Urinary bladder (tissue), 4 donors: ENCODE measurements at places on chromosomes 1 and 21. TPM values are rescaled to one million over a fixed set of nuclear protein-coding genes. Genes with fewer than 3 reads are reported as not detected.

The C1orf226 gene
- total RNA-seq, result 1.4 TPM

The COL24A1 gene
- 13.7 TPM for total RNA-seq

The RGS13 gene
- 3.4 TPM for total RNA-seq

The ZNF496 gene
- total RNA-seq, result 17.2 TPM

The ZNF281 gene
- 28.0 TPM for total RNA-seq

GRCh38 chr1:86557739-86558138 is 10.9 kb downstream of the CLCA4 start:
- DNase-seq, result no peak

DNA sequence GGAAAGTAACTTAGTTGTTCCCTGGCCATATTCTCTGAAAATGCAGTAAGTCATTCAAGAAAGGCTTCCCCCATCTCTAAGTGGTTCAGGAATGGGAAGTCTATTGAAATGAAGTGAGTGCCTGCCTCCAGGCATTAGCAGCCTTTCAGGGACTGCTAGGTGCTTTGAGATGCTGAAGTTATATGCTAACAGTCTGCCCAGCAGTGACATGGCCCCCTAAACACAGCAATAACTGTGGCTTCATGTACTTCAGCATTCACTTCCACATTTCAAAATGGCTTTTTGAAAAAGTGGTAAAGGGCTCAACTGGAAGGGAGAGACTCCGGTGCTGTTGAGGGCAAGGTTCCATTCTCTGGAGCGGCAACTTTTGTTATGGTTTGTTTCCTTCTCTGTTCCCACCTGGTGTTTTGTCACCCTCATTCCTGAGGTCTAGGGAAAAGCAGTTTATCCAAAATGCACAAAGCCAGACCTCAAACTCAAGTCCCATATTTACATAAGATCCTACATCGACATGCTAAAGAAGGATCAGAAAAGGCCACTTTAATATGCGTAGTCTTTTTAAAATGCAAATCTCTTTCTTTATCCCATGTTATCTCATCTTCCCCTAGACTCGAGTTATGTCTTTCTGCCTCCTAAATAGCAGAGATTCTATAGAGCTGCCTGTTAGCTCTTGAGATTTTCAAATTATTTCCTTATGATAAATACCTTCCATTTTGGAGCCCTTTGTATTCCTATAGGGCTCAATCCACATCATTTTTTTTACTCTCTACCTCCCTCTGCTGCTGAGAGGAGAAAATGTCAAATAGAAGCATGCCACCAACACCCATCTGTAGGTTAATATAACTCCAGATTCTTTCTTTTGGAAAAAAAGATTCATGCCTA is 34.2 kb upstream of the LRRC8C start:
- DNase-seq, result no peak

DNA sequence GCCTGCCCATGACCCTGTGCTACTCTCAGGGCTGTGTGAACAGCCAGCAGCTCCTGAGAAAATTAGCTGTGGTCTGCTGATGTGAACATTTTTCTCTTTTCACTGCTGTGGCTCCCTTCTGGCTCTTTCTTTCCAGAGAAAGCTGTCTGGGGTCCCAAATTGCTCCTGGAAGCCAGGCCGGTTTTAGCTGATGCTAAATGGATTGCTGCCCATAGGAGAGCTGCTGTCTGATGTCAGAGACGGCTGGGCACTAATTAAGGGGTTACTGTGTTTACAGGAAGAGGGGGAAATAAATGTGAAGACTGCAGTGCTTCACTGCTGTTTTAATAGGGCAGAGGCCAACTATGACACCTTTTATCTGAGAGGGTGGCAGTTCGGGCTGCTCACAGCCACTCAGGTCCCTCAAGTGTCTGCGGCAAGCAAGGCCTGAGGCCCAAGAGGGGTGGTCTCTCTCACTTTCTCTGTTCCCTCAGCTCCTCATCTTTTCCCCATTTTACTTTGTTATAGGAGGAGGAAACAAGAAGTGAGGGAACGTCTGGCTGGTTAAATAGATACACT is 106.0 kb upstream of the GNG12 start:
- no peak for DNase-seq

DNA sequence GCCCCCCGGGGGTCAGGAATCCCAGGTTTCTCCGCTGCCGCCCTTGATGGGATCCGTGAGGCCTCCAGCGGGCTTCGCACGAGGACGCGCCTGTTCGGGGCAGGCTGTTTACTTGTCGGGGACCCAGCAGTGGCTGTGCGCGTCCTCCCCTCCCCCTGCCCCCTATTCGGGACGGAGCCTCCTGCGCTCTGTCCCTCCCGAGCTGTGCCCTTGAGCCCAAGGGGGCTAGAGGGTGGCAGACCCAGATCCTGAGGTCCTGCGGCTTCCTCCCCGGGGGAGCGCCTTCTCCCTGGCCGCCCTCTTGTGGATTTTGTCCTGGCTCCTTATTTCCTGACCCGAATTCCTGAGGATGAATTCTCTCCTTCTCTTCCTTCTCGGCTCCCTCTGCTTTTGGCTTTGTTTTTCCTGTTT is 38.4 kb downstream of the PIK3CD start:
- DNase-seq, result no peak

- DNase-seq, result no peak
Measured at GRCh38 chr1:107979926-107980325, 14.9 kb upstream of the VAV3 start.

DNA sequence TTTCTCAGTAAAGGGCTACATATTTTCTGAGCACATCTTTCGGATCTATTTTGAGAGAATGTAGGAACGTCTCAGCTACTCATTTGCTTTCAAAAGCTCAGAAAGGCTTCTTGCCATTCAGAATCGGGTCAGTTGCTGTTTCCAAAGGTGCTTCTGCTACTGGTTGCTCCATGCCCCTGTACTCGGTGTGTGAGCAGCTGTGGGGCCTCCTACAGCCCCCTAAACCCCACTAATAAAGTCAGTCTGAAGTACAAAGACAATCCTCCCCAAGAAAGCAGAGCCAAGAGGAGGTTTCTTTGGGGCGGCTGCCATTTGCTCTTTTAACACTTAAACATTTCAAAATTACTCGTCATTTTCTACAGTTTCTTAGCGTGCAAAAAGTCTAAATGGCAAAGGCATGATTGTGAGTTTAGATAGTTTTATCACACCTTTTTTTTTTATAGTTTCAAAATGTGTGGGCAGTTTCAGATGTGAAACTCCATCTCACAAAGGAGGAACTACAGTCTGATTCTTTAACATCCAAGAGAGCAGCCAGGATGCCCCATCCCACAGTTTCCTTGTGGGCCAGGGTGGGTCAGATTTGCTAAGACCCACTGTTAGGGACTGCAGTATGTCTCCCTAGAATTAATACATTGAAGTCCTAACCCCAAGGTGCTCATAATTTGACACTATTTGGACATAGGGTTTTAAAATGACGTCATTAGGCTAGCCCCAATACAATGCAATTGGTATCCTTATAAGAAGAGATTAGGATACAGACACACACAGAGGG is 4.1 kb downstream of the RUNX1 start:
- DNase-seq, result no peak

DNA sequence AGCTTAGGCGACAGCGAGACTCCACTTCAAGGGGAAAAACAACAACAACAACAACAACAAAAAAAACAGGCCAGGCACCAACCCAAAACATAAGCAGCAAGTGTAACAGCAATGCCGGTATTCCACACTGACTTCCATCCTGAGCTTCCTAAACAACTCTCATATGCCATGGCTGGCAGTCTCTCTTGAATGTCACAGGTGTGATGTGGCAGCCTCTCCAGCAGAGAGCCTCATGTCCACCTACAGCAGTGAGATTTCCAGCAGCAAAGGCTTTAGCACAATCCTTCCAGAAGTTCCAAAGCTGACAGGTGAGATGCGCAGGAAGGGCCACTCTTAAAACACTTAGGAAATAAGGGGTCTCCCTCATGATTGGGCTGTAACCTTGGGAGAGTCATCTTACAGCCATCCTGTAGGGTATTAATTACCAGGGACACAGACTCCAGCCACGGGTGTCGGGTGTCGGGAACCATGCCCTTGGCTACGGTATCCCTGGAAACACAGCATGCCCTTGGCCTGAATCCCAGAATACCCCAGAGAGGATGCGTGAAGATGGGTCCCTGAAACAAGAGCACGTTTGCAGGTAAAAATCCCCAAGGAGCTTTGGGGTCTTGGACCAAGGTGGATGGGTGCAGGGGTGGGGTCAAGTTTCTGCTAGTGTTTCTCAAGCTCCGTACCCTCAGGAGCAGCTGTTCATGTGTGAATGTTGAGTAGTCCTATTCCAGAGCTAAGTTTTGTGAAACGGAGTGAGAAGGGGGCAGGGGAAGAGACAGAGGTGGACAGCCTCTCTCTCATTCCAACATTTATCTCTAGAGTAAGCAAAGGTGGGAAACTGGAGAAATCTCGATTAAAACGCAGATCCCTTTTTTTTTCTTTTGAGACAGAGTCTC is 31.4 kb downstream of the CLSTN1 start:
- DNase-seq, result no peak

- DNase-seq, result no peak
Measured at GRCh38 chr21:35648512-35648911, 411.8 kb downstream of the SETD4 start.

DNA sequence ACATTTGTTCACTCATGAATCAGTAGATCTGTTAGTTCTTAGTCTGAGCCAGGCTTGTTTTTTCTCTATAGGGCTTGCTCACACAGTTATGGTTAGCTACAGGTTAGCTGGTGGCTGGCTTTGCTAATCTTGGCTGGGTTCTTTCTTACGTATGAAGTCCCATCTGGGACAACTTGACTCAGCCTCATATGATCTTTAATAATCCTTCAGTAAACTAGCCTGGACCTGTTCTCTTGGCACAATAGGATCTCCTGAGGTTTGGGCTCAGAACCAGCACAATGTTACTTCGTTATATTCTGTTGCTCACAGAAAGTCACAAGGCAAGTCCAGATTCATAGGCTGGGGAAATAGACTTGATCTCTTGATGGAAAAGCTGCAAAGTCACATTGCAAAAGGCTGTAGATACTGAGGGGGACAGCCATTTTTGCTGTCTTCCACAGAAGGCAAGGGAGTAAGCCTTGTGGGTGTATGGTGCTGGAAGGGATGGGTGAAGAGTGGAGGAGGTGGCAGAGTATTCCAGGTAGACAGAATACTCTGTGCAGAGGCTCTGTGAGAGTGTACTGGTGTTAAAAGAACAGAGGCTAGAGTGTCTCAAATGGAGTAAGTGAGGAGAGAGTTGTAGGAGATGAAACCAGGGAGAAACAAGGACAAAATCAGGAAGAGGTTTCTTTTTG is 24.4 kb downstream of the EFCAB7 start:
- DNase-seq, result no peak

GRCh38 chr1:32769524-32770220 is 47.5 kb downstream of the YARS1 start:
- DNase-seq, result no peak

- no peak for DNase-seq
Measured at GRCh38 chr1:115492019-115492595, 149.7 kb upstream of the VANGL1 start.

DNA sequence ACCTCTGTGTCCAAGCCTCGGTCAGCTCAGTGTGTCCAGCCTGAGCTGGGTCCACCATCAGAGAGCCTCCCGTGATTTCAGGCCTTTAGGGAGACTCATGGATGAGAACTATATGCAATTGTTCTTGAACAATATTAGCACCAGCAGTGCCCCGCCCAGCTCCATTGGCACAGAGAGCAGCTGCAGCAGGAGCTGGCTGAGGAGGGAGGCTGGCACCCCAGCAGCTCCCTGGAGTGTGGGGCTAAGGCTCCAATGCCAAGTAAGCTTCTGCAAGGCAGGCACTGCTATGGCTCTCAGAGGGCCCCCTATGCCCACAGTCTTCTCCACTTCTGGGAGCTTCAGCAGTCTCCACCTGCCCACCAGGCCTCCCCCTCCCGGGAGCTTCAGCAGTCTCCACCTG is 593.3 kb downstream of the MATN1 start:
- DNase-seq, result no peak

DNA sequence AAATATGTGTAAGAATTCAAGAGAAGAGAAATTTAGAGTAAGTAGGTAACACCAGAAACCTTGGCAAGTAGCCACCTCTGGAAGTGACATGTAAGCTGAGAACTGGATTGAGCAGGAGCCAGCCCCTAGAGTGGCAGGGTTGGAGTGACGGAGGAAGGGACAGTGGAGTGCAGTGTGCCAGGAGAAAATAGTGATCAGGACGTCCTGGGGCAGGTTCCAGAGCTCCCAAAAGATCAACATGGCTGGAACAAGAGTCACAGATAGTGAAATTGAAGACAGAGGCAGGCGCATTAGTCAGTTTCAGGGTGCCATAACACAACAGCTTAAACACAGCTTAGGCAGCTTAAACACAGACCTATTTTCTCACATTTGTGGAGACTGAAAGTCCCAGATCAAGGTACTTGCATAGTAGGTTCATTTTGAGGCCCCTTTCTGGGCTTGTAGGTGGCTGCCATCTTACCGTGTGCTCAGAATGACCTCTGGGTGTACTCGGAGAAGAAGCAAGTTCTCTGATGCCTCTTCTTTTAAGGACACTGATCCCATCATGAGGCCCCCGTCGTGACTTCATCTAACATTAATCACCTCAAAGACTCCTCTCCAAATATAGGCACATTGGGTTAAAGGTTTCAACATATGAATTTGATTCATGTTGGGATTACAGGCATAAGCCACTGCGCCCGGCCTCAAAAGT is 37.2 kb downstream of the GNPAT start:
- DNase-seq, result no peak

GRCh38 chr21:38477226-38477625 is 21.1 kb downstream of the ERG start:
- no peak for DNase-seq

DNA sequence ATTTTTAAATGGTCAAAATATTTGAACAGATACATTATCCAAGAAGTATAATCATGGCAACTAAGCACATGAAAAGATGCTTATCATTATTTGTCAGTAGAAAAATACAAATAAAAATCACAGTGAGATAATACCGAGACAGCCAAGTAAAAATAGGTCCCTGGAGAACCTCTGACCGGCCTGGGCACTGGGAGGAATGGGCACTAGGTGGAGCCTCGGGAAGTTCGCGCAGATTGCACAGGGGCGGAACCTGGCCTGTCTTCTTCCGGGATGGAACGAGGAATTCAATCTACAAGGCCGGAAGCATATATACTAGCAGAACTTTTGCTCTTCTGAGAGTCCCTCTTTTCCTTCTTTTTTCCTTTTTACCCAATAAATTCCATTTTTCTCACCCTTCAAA is 148.5 kb upstream of the CHRM3 start:
- DNase-seq, result no peak

DNA sequence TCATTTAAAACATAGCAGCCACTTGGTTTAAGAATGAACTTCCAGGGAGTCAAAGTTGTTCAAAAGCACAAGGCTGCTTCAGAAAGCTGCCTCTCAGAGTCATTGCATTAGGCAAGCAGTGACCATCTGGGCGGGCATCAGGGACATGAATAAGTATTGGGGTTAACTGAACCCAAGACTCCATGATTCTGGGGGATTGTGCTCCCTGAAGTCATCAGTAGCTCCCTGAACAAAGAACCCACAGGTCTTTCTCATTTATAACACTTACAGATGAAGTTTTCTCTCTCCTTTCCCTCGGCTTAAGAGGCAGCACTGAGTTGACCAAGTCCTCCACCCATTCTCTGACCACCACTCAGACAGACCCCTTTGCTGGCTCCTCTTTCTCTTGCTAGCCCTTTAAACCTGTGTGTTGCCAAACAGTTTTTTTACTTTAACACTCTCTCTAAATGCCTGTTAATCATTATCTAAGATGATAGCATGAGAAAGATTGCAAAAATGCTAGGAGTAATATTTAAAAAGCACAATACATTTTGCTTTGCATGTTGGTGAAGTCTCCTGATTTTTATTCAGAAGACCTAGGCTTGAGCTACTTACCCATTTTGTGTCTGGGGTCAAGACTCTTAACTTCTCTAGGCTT is 77.0 kb upstream of the ARHGAP29 start:
- DNase-seq, result no peak
